ENCODE measurements at places on chromosomes 2 and 18.

- no peak for DNase-seq
These were observed 98.9 kb downstream of the PHLPP1 start for GRCh38 chr18:62814132-62814759.

DNA sequence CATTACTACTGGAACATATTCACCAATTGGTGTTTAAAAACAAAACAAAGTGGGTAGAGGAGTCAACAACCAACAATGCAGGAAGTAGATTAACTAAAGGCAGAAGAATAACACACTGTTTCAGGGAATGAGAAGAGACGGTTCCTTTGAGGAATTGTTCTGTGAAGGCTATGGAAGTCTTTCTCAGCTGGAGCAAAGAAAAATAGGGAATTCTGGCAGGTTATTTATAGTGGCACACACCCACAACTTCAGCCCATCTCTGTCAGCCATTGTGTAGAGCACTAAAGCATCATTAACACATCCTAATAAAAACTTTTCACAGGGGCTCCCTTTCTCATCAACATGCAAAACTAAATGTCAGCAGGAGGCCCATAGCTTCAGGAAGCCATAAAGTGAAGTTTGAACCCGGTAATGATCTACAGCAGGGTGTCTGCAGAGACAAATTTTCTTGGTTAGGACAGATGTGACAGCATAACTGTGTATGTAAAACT is 113.6 kb downstream of the CDH2 start:
- DNase-seq = no peak

DNA sequence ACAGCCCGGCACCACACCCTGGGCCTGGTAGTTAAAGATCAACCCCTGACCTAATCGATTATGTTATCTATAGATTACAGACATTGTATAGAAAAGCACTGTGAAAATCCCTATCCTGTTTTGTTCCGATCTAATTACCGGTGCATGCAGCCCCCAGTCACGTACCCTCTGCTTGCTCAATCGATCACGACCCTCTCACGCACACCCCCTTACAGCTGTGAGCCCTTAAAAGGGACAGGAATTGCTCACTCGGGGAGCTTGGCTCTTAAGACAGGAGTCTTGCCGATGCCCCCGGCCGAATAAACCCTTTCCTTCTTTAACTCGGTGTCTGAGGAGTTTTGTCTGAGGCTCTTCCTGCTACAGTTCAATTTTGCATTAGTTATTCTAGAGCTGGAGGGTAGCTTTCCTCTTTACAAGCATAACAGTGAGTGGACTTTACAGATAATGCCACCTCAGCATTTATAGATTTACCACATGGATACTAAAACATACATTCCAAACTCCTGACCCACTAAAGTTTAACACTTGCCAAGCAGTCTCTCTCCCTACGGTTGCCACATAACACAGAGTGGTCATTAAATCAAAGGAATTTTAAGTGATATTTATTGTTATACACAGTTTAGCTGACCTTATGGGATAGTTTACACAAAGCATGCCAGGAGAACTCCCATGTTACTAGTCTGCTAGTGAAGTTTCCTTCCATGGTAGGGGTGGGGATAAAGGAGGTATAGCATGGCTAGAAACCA is 101.0 kb downstream of the EVA1A start:
- DNase-seq = no peak

DNA sequence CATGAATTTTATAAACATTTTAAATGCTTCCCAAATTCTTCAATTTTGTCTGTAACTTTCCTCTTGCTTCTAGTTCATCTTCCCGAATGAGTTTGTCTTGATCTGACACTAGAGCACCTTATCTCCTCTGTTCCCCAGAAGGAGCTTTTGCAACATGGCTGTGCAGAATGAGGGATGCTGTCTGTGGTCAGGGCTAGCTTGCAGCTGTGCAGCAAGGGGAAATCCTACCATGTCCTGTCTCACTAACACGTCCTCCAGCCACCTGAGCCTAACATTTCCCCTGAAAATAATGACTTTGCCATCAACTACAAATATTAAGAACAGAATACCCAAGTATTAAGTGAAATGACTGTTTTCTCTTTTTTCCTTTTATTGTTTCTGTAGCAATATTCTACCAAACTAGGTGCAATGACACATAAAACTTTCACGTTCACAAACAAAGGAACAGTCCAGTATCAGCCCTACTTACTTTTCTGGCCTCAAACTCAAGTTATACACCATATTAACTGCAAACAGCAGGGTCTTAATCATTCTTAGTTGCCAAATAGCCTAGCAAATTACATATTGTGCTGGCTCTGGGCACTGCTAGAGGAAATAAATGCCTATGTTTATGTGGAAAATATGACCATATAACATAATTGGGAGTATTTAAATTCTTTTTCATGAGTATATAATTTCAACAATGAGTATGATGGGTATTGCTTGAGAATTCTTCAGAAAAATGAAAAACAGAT is 423.3 kb downstream of the CMPK2 start:
- no peak for DNase-seq

GRCh38 chr18:64110692-64111480 is 38.0 kb downstream of the LINC00305 start:
- DNase-seq = no peak

- DNase-seq = no peak
These were observed 24.9 kb upstream of the YWHAQ start for GRCh38 chr2:9655441-9656269.

GRCh38 chr18:47737198-47737830 is 193.1 kb downstream of the SMAD2 start:
- no peak for DNase-seq

- DNase-seq = no peak
These were observed 639.9 kb downstream of the DCC start for GRCh38 chr18:52979892-52980291.

DNA sequence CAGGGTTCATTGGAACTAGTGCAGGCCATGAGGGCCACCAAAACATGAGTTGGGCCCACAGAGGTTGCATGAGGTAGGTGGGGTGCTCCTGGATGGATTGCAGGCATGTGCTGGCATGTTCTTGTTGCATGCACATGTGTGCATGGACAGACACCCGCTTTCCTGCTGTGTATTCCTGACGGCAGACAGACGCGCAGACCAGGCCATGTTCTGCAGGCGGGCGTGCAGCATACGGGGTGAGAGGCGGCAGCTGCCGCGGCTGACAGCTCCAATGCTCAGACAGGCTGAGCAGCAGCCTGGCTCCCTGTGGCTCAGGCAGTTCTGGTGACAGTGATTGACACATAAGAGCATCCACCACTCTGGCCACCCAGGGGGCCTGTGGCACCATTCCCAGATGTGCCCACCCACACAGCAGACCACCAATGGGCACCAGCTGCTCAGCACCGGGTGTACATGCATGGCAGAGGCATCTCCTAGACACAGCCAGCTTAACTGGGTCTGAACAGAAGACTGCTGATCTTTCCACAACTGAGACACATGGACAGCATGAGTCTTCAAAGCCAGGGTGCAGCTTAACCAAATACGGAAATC is 21.2 kb downstream of the HS1BP3 start:
- DNase-seq = no peak

DNA sequence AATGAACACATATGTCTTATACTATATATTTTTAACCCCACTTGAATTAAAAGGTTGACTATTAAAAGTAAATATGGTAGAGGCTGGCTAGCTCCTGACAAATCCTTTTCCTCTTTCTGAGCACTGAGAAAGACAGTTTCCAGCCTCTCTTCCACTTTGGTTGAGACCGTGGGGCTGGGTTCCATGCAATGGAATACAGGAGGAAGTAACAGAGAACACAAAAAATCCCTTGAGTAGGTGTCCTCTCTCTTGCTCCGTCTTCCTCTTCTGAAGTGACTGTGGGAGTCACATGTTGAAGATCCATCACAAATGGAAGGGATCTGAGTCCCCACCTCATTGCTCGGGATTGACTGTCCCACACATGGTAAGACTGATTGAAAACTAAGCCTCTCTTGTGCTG is 36.6 kb upstream of the SIGLEC15 start:
- DNase-seq = no peak

DNA sequence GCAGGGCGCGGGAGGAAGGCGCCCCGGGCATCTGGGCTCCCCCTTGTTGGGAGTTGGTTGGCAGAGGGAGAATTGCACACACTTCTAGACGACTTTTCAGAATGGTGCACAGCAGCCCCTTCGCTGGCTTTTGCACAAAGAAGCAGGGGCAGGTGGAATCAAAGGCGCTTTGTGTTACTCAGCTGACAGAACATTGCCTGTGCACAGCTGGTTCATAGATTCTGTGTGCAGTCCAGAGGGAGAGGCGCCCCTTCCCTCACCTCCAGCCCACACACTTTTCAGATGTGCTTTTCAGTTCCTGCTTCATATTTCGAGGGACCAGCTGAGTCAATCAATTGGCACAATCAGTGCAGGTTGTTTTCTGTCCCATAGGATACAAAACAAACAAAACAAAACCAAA is 348.4 kb upstream of the RAB12 start:
- no peak for DNase-seq

DNA sequence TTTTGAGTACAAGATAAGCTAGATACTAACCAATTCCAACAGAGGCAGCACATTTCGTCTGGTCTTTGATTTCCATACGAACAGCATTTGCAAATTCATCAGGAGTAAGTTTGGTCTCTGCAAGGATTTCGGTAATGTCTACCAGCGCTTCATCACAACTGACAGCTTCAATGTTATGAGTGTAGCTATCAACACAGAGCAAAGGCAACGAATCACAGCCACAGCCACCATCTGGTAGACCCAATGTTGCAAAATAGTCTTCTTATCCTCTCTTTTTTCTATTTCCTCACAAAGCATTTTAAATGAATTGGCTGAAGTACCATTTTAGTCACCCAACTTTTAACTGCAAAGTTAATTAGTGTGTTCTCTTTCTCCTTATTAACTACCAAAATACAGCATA is 68.3 kb downstream of the REV1 start:
- no peak for DNase-seq

- no peak for DNase-seq
These were observed 734.5 kb downstream of the MBD2 start for GRCh38 chr18:53490019-53490418.

DNA sequence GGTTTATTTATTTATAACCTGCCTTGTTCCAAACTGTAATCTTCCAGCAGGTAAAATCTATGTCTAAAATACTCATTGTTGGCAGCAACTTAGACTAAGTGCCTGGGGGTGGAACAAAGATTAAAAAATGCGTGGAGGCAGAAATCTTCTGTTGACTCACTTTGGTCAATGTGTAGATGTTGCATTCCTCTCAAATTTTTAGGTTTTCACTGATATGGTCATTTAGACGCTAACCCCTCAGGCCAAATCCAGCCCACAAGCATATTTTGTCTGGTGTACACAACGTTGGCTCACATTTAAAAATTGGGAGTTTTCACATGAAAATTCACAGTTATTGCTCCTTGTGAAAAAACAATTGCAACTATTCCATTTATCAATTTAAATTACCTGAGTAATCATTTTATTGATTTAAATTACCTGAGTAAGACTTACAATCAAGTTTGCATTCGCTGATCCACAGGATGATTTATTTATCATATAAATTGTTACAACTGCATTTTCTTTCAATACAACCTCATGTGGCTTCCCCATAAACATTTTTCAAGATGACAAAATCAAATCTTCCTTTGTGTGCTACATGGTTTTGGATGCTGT is 564.2 kb downstream of the TSN start:
- no peak for DNase-seq

DNA sequence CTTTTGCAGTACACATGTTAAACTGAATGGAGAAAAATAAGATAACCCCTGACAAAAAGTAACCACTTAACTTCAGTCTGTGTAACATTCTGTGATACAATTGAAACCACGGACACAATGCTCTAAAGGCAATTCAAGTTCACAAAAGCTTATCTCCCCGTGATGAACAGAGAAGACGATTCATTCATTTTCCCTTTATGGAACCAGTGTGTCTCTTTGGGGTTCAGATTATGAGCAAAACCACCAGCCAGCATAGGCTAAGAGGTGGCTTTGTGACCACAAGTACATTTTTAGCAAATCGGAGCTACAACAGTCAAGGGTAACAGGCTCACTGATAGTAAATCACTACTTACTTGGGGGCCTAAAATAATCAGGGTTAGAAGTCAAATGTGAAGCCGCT is 120.6 kb upstream of the SMAD7 start:
- no peak for DNase-seq

GRCh38 chr18:61765097-61765496 is 127.7 kb downstream of the RNF152 start:
- DNase-seq = no peak

- DNase-seq = no peak
These were observed 87.0 kb upstream of the MSH6 start for GRCh38 chr2:47695800-47696477.
